ENCODE measurements at places on chromosomes 3 and 15. TPM values are rescaled to one million over a fixed set of nuclear protein-coding genes. Genes with fewer than 3 reads are reported as not detected.

The GCNT3 gene
- total RNA-seq: 0.52 TPM

The CRABP1 gene
- total RNA-seq: not detected

The ROBO1 gene
- 17.5 TPM for total RNA-seq

The SCAMP5 gene
- 17.9 TPM for total RNA-seq

The CPLX3 gene
- not detected for total RNA-seq

The SLC25A38 gene
- 22.0 TPM for total RNA-seq

The ADAMTS17 gene
- 2.0 TPM for total RNA-seq

The FOXL2NB gene
- total RNA-seq: 0.18 TPM

The CAPN3 gene
- total RNA-seq: 0.18 TPM

Data from PC-9 (cell line).